ENCODE measurements at places on chromosomes 2 and 18.

DNA sequence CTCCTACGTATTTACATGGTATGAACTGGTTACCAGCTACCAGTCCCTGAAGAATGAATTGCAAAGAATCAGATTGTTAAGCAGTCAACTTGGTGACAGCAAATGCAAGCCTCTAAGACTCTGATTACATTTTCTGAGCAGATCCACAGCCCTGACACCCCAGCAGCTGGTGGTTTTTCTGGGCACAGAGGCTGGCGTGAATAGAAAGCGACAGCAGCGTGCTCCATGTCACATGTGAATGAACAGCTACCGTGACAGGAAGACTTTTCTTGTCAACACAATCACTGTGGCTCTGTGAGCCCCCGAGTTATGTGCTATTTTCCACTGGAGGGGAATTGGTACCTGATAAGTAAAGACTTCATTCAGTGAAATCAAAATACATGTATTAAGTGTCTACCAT, 93.2 kb upstream of the CBLN2 start:
- no peak for DNase-seq

GRCh38 chr2:219398721-219399363, 11.1 kb upstream of the DNPEP start:
- no peak for DNase-seq

GRCh38 chr2:220687231-220687843, 884.8 kb downstream of the EPHA4 start:
- peak; percentile 60 for DNase-seq

- peak; percentile 8 for DNase-seq
Observed at GRCh38 chr18:13800505-13801259, 23.3 kb upstream of the MC5R start.

DNA sequence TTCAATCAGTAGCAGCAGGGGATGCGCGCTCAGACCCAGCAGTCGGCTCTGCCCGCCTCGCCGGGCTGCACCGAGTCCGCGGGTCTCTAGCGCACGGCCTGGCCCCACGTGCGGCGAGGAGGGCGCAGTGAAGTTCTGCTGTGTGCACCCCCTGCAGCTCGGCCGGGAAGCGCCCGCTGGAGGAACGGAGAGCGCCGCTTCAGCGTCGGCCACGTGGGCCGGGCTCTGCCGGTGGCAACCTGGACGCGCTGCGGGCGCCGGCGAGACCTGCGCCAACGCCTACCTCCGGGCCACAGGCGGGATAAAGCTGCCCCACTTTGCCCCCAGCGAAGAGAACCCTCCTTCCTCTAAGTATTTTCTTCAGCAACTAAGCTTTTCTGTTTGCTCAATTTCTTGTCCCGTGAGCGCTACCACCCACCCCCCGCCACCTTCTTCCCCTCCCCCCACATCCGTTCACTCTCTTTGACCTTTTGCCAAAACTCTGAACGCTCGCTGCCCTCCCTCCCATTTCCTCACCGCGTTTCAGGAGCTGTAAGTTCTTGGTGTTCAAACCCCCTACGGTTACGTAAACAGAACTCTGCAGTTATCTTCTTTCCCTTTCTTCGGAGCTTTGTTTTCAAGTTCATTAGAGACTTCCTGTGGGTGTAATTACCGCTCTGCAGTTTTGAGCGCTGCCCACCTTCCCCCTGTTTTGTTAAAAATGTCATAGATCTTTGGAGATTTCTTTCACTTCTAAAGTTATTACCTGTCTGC, 42.6 kb upstream of the EDAR start:
- peak; percentile 23 for DNase-seq

- no peak for DNase-seq
Observed at GRCh38 chr2:85243101-85244072, 84.4 kb downstream of the TGOLN2 start.

- peak; percentile 12 for DNase-seq
Observed at GRCh38 chr2:105796791-105797190, 52.1 kb downstream of the NCK2 start.

- peak; percentile 4 for DNase-seq
Observed at GRCh38 chr18:58125183-58125582, 81.2 kb downstream of the NEDD4L start.

DNA sequence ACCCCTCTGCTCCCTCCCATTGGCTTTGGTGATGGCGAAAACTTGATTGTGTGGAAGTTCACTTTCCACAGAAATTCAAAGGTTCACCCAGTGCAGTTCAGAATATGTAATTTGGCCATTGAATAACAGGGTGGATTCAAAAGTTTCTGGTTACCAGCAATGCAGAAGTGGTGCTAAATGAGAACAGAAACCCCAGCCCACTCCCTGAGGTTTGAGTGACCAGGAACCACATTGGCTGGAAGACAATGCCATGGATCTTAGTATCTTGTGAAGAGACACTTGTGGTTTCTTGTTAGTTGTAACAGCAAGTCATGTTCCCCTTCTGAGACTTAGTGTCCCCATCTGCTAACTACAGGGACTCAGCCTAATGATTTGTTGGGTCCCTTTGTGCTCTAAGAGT, 49.8 kb downstream of the QPCT start:
- no peak for DNase-seq

Measured in fibroblast of skin of back (primary cell).